Renal pelvis (tissue), 12 donors: ENCODE measurements at places on chromosomes 2 and 18. TPM values are rescaled to one million over a fixed set of nuclear protein-coding genes. Genes with fewer than 3 reads are reported as not detected.

POTEJ gene
- not detected for polyA plus RNA-seq

GULP1 gene
- polyA plus RNA-seq = 53.6 TPM

DSC2 gene
- 35.1 TPM for polyA plus RNA-seq

NAT8 gene
- 29.7 TPM for polyA plus RNA-seq

- no peak for DNase-seq
Observed at GRCh38 chr18:9995631-9996030, 81.8 kb downstream of the VAPA start.

DNA sequence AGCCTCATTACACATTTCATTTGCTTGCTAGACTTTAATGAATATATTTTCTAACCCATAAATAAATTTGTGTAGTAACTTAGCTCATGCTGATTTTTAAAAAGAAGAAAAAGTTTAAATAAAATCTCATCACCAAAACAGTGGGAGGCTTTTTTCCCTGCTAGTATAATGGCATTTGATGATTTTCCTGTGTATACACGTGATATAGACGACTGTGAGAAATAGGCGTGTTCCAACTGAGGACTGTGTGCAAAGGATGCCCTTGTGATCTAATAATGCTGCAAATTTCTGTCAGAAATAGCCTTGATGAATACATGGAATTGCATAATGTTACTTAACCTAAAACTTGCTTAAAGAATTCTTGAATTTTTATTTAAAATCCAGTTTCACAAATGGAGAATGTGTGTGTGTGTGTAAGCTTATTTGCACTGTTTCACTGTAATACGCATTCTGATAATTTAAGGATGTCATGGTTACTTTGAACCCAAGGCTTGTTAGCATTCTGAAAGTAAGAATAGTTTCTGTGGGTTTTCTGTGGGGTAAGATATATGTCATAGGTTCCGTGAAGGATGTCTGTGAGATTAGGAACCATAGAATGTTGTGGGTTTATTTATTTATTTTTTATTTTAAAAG lies 178.0 kb downstream of the DLGAP1 start:
- no peak for DNase-seq

DNA sequence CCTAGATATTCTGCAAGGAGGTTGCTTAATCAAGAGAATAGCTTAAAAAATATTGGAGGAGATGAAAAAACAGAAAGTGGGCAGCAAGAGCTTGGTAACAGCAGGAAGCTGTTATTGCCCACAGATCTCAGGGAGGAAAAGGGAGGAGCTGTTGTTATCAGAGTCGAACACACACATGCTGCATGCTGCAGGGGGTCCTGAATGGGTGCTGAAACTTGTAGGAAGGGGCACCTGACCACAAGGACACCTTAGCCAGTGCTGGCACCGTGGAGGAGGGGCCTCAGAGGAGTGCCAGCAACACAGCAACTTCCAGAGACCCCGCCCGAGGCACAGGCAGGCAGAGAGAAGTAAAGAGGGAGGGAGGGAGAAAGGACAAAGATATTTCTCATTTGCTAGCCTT lies 332.9 kb downstream of the SOCS6 start:
- DNase-seq = no peak

DNA sequence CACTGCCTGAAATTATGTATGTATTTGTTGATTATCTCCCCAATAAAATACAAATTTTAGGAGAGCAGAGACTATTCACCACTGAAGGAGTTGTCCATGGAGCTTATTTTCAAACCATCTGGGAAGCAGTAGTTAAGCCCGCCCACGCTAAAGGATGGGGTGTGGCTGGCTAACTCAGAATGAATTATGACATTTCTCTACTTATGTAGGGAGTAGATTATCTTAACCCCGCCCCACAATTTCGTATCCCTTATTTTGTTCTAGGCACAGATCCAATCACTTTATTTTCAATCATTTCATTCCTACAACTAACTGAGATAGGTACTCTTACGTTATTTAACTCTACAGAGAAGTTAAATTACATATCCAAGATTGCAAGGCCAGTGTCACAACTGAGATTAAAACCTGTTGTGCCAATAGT lies 1.4 kb upstream of the LAPTM4A start:
- peak; percentile 76 for DNase-seq
